Placental epithelial cell (primary cell): ENCODE measurements at places on chromosomes 5 and 9. TPM values are rescaled to one million over a fixed set of nuclear protein-coding genes. Genes with fewer than 3 reads are reported as not detected.

The TNC gene
- 18.1 and 119 TPM in 2 replicates for total RNA-seq

The GFPT2 gene
- total RNA-seq = 3.5 and 4.3 TPM in 2 replicates

The ORM2 gene
- not detected in 2 replicates for total RNA-seq

The ANKRD55 gene
- total RNA-seq = not detected in 2 replicates

The MSANTD3 gene
- 29.4 and 56.1 TPM in 2 replicates for total RNA-seq

The C7 gene
- not detected in 2 replicates for total RNA-seq
